ENCODE measurements at places on chromosomes 12 and 14. TPM values are rescaled to one million over a fixed set of nuclear protein-coding genes. Genes with fewer than 3 reads are reported as not detected.

The HRK gene
- total RNA-seq = not detected

DNA sequence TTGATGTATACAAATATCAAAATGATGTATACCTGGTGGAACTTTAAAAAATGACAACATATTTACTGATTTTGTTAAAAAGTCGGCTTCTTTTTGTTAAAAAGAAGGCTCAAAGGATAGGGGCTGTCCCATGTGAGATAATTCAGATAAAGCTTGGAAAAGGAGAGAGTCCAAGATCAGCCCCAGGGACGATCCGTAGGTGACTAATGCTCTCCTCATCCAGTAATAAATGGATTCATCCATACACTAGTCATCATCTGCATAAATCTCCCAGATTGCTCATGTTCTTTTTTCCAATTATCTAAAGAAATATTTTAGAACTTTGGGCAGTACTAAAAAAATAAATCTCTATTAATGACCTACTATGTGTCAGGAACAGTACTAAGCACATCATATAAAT lies 23.4 kb upstream of the FSCB start:
- no peak for DNase-seq

- no peak for DNase-seq
These were observed 6.1 kb upstream of the NUAK1 start for GRCh38 chr12:106144847-106145246.

The BMP4 gene
- 11.0 TPM for total RNA-seq

GRCh38 chr12:65825183-65825506 lies 862 bp downstream of the HMGA2 start:
- no peak for DNase-seq

GRCh38 chr12:67988601-67989021 lies 636 bp upstream of the IFNG-AS1 start:
- DNase-seq = no peak

The GCH1 gene
- 9.1 TPM for total RNA-seq

GRCh38 chr14:93115821-93116675 lies at the start of gene ITPK1:
ITPK1 (minus strand) TSS chr14:93115925; CDS start chr14:93115163, 762 bp downstream.
- peak; percentile 48 for DNase-seq

GRCh38 chr14:105086833-105087307 lies 21.6 kb upstream of the GPR132 start:
- DNase-seq = peak; percentile 86

- no peak for DNase-seq
These were observed 20.9 kb downstream of the ACTR6 start for GRCh38 chr12:100221523-100221922.

DNA sequence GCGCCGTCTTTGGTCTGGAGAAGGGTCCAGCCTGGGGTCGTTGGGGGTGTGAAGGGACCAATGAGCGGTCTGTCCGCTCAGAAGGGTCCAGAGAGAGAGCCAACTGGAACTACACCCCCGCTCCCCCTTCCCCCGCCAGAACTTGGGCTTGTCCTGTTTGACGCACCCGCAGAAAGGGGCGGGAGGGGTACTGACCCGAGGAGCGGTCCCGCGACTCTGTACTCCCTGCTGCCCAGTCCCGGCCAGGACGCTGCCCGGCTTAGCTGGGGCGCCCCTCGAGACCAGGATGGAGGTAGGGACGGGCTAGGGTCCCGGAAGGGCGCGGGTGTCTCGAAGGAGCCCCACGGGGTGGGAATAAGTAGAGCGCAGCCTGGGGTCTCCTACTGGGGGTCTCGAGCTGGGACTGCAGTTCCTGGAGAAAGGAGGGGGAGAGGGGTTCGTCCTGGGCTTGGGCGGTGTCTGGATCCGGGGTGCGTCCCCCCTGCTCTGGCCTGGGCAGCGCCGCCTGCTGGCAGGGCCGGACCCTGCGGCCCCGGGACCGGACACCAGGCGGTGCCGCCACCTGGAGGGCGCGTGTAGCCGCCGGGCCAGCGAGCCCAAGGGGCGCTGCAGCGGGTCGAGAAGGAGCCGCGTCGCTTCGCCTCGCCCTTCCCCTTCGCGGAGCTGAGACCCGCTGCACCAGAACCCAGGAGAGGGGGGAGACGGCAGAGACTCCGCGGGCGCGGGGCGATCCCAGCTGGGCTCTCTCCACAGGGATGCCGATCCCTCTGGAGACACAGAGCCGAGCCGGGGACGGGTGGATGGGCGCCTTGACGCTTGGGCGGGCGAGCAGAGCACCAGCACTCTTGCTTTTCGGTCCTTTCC lies 3.8 kb upstream of the CACNB3 start:
- peak; percentile 84 for DNase-seq

- no peak for DNase-seq
These were observed 9.6 kb downstream of the ARHGDIB start for GRCh38 chr12:14951851-14952250.

The GLIPR1L2 gene
- total RNA-seq = 0.43 TPM

GRCh38 chr12:89200217-89200616 lies 152.1 kb downstream of the DUSP6 start:
- DNase-seq = no peak

DNA sequence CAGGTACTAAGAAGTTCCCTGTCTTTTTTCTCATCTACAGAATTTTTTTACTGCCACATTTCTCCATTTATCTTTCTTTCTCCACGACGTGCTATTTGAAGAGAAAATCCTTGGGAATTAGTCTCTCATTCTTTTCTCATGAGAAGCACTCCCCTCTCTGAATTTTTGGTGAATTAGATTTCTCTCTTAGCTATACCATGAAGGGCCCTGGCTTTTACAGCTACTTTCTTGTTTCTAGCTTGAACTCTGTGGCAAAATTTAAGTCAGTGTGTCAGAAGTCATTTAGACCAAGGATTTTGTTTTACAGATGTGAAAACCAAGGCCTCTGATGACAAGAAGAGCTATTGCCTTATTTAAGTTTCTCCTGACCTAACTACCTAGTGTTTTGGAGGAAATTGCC lies 213.1 kb downstream of the AEBP2 start:
- peak; percentile 65 for DNase-seq

The PLEKHG7 gene
- not detected for total RNA-seq

The ADAM20 gene
- 0.86 TPM for total RNA-seq

The FAM90A1 gene
- total RNA-seq = not detected

The ADAM21 gene
- 0.43 TPM for total RNA-seq

- peak; percentile 30 for DNase-seq
These were observed 86.6 kb upstream of the TRAF3 start for GRCh38 chr14:102690509-102691286.

DNA sequence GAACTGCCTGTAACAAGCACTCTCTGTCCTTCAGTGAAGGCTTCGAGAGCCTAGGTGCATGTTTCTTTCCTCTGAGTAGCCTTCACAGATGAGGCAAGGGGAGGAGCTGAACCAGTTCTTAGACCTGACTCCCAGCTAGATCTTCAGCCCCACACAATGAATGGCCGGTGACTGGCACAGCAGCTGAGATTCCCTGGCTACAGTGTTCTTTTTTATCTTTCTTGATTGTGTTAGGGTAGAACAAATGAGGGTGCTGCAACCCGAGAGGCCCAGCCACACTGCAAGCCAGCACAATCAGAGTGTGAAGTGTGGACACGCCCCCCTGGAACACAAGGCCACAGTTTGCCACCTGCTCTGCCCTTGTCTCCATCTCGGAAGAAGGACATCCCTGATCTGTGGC lies 19.1 kb upstream of the COL2A1 start:
- DNase-seq = no peak

Measured in fibroblast of villous mesenchyme (primary cell).